ENCODE measurements at places on chromosomes 5 and 9.

DNA sequence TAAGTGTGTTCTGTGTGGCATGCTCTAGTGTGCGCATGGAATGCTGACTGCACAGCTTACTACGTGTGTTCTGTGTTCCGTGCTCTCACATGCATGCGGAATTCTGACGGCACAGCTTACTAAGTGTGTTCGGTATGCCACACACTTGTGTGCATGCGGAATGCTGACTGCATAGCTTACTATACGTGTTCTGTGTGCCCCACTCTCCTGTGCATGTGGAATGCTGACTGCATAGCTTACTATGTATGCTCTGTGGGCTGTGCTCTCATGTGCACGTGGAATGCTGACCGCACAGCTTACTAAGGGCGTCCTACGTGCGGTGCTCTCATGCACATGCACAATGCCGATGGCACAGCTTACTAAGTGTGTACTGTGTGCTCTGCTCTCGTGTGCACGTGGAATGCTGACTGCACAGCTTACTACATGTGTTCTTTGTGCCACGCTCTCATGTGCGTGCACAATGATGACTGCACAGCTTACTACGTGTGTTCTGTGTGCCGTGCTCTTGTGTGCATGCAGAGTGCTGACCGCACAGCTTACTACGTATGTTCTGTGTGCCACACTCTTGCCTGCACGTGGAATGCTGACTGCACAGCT, 548.9 kb downstream of the IRX1 start:
- DNase-seq = no peak

- DNase-seq = no peak
These were observed 45.9 kb downstream of the PKD2L2 start for GRCh38 chr5:137935190-137935589.

- no peak for DNase-seq
These were observed 87.0 kb upstream of the NR5A1 start for GRCh38 chr9:124594225-124594624.

DNA sequence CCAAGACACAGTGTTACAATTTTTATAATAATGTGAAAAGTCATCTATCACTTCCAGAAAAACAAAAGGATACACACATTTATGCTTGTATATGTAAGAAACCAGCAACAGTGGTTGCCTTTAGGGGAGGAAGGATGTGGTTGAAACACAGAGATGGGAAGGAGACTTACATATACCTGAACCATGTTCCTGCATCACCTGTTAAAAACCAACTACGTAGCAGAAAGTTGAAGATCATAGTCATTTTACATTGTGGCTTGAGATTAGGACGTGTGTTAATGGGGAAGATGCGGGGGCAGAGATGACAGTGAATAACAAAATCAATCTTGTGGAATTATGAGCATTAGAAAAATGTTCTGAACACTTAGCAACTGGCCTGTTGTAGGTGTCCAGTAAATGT, 307.3 kb downstream of the MLLT3 start:
- no peak for DNase-seq

- DNase-seq = no peak
These were observed 46.0 kb downstream of the PTPRD start for GRCh38 chr9:10566848-10567247.

DNA sequence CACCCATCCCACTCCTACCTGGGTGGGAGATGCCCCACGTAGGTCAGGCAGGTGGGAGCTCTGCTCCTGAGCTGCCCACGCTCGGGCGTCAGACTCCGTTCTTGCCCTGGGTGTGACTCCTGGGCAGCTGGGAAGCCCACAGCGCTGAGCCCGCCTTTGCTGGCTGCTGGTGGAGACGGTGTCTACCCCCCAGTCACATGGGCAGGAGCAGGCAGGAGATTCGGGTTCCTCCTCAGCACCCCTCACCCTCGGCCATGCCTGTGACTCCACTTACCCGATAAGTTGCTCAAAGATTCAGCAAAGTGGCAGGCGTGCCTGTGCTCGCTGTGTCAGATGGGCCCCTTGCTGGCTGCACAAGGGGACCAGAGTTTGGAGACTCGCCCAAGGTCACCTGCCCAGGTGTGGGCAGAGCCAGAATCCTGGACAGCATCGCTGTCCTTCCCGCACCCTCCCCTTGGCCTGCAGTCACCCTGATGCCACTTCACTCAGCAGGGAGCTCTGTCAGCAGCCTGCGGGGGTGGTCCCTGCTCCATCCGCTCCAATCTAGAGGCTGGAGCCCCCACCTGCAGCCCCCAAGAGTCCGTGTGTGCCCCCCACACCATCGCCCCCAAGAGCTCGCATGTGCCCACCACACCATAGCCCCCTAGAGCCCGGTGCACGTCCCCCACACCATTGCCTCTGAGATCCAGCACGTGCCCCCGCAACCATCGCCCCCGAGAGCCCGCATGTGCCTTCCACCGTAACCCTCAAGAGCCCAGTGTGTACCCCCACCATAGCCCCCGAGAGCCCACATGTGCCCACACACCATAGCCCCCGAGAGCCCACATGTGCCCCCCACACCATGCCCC, 4.2 kb downstream of the LCN1 start:
- DNase-seq = no peak

DNA sequence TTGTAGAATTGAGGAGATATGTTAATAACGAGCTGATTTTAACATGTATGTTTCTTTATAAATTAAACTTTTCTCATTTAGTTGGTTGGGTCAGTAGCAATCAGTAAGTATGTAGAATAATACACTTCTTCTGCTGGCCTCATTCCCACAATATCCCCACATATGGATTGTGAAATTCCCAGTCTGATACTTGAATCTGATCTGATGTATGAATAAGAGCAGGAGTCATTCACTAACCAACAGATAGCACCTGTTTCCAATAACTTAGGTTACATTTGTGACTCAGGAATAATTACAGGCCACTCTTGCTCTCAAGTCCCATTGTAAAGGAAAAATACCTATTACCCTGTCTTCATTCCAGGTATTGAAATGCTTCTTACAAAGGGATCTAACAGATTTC, 23.9 kb downstream of the SLC36A1 start:
- no peak for DNase-seq

Measured in activated CD8-positive, alpha-beta memory T cell treated with anti-CD3 and anti-CD28 coated beads for 1 hour (primary cell).